ENCODE measurements at places on chromosomes 7 and 10. TPM values are rescaled to one million over a fixed set of nuclear protein-coding genes. Genes with fewer than 3 reads are reported as not detected.

Gene CCDC146
- 5.1 TPM for total RNA-seq

DNA sequence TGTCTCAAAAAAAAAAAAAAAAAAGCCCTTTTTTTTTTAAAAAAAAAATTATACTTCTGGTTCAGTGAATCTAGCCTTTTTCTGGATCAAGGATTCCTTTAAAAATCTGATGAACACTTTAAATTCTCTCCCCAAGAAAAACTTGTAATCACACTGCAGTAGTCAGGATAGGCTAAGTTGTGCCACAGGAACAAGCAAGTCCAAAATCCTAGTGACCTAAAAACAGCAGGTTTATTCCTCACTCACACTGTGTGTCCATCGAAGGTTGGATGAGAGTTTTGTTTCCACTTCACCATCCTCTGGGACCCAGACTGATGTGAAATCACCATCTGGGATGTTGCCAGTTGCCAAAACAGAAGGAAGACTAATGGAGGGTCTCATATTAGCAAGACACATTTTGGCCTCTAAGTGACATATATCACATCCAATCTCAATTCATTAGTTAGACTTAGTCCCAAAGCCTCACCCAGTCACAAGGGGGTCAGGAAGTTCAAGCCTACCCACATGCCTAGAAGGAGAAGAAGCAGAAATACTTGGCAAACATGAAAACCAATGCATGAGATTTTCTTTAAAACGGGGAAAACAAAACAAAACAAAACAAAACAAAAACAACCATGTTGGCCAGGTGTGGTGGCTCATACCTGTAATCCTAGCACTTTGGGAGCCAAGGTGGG lies 32.7 kb downstream of the CYP17A1 start:
- no peak for DNase-seq

DNA sequence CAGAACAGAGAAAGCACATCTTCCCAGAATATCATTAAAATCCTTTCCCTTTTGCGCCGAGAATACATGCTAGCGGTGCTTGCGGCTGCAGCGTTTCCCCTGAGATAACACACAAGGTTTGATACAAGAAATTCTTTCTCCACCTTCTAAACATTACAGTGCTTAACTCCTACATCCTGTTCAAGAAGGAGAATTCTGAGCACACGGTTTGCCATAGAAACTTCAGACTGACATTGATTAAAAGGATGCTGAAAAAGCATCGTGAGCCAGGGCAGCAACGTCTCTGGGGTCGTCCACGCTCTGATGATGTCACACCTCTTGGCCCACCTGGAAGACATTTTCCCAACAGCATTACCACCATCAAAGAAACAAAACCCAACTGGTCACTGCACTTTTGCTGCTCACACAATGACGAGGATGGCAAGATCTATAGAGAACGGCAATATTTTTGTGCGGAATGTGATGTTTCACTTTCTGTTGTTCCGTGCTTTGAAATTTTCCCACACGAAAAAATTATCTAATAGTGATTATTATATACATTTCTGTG lies 27.0 kb upstream of the PRSS1 start:
- DNase-seq = peak; percentile 35

DNA sequence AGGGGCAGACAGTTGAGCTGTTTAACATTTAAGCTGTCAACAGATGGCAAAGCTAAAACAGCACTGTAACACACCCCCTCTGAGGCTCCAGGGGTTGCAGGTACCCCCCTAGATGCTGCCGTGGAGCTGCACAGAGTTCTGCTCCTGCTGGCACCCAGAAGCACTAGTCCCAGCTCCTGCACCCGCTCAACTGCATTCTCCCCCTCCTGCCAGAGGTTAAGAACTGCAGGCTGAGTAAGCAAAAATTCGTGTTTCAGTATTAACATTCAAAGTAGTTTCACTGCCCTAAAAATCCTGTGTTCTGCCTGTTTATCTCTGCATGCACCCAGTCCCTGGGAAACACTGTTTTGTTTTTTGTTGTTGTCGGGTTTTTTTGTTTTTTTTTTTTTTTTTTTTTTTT lies 790.8 kb upstream of the KCND2 start:
- no peak for DNase-seq

Gene IRF5
- under 0.01 TPM for total RNA-seq

Gene LRRC17
- total RNA-seq = 12.3 TPM

Data from osteoblast (primary cell).